ENCODE measurements at places on chromosomes 2 and 18. TPM values are rescaled to one million over a fixed set of nuclear protein-coding genes. Genes with fewer than 3 reads are reported as not detected.

Gene EMILIN2
- total RNA-seq = 0.07 TPM

GRCh38 chr2:107259408-107260195 lies 373.6 kb upstream of the ST6GAL2 start:
- DNase-seq = no peak

Gene FOXI3
- total RNA-seq = not detected

- no peak for DNase-seq
Observed at GRCh38 chr2:3600256-3600855, 5.4 kb downstream of the COLEC11 start.

DNA sequence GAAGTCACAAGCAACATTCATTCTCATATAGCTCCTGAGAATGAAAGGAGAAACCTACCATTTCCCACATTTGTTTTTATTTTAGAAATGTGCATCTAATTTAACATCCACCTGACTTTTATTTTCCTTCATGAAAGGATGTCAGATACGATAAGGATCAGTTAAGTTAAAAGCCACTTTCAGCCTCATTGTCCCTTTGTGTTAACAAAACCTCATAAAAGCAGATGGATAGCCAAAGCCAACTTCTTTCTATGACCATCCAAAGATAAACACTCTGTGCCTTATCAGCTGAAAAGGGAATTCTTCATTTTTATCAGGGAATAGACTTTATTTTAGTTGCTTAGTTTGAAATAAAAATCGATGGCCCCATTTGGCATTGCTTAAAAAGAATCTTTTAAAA lies 25.7 kb upstream of the RIT2 start:
- no peak for DNase-seq

DNA sequence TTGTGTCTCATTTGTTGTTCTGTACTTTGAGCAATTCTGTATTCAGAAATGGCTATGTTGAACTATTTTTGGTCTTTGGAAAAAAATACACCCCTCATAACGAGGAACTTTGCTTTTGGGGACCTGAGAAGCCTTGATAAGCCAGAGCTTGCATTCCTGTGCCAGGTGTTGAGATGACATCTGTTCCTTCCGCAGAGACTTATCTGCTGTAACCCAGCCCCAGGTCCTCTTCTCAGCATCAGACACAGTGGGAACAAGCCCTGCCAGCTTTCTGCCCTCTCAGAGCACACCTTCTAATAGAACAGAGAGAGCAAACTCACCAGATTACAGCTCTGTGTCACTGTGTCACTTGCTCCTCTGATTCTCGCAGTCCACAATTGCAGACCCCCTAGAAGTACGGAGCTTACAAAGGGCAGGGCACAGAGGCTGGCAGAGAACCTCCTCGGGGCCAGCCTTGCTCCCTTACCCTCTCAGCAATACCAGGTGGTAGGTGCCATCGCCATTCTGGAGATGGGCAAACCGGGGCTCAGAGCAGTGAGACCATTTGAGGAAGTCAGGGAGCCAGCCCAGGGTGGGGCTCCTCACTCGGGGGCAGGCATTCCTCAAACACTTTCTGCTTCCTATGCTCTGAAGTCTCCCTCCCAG lies 97.4 kb downstream of the DDX1 start:
- DNase-seq = no peak

Data from PC-9 (cell line).